ENCODE measurements at places on chromosomes 6 and 20.

DNA sequence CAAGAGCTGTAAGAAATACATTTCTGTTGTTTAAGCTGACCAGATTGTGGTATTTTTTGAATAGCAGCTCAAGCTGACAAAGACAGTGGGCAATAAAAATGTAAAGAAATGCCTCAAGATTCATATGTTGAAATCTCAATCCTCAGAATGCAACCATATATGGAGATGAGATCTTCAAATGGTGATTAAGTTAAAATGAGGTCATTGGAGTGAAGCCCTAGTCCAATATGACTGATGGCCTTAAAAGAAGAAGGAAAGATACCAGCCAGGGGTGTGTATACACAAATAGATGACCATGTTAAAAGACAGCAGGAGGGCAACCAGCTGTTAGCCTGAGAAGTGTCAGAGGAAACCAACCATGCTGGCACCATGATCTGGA lies 7.1 kb upstream of the DDO start:
- no peak for DNase-seq

GRCh38 chr6:7042056-7042653 lies 65.6 kb upstream of the RREB1 start:
- DNase-seq, result no peak

DNA sequence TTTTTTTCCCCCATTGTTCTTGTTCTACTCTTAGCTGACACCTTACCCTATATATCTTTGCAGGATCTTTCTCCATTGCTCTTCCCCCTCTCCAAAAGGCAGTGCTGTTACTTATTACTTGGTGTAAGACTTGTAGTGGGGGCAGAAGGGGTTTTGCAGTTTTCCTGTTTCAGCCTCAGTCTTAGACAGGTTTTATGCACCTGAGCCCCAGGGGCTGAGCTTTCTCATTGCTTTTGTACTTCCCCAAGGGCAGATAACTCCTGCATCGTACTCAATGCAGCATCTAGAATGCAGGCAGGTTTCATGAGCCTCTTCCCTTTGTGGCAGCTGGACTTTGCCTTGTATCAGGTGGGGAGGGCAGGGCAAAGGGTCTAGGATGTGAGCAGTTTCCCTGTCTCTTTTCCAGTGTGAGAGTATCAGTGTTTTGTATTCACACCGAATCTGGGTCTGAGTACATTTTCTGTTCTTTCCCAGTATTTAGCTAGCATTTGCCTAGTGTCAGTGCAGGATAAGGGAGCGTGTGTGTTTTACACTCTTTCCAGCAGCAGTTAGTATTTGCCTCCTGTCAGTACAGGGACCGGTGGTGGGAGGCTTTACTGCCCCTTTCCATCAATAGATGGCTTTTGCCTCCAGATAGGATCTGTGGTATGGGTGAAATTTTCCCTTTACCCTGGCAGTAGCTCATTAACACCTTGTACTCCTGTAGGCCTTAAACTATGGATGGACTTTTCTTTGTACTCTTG lies 19.6 kb downstream of the CYB5R4 start:
- DNase-seq, result no peak

- no peak for DNase-seq
Measured at GRCh38 chr6:36701401-36701991, 3.9 kb downstream of the RAB44 start.

GRCh38 chr6:114783083-114783482 lies 440.3 kb upstream of the HS3ST5 start:
- no peak for DNase-seq
